Adrenal gland (tissue), 19 donors: ENCODE measurements at places on chromosomes 7 and 10. TPM values are rescaled to one million over a fixed set of nuclear protein-coding genes. Genes with fewer than 3 reads are reported as not detected.

The CUBN gene
- polyA plus RNA-seq, result 1.2 TPM

The METTL27 gene
- polyA plus RNA-seq, result 2.2 TPM

The ZNF22 gene
- 11.7 TPM for polyA plus RNA-seq

The CAPZA2 gene
- polyA plus RNA-seq, result 18.6 TPM

The SEMA3D gene
- 1.5 TPM for polyA plus RNA-seq

The EMX2 gene
- 0.64 TPM for polyA plus RNA-seq

The JCAD gene
- 17.1 TPM for polyA plus RNA-seq

The SMNDC1 gene
- 34.4 TPM for polyA plus RNA-seq

The AKR1C8 gene
- not detected for polyA plus RNA-seq

The CRTAC1 gene
- polyA plus RNA-seq, result 1.4 TPM

The BCL7B gene
- 77.7 TPM for polyA plus RNA-seq

The TMEM130 gene
- 6.3 TPM for polyA plus RNA-seq

The TNKS2 gene
- 8.2 TPM for polyA plus RNA-seq

The GCK gene
- polyA plus RNA-seq, result 2.1 TPM
